Stimulated activated CD4-positive, alpha-beta T cell treated with anti-CD3 and anti-CD28 coated beads, Interleukin-1b, Interleukin-23, amount 100 ng/mL, for 48 hours (primary cell): ENCODE measurements at places on chromosomes 6 and 20.

GRCh38 chr6:129709196-129709768, 695 bp downstream of the ARHGAP18 start:
- no peak for DNase-seq

GRCh38 chr6:167350275-167350696, 25.4 kb downstream of the TTLL2 start:
- DNase-seq: no peak

GRCh38 chr20:37901240-37901639, 1.7 kb upstream of the VSTM2L start:
- no peak for DNase-seq

DNA sequence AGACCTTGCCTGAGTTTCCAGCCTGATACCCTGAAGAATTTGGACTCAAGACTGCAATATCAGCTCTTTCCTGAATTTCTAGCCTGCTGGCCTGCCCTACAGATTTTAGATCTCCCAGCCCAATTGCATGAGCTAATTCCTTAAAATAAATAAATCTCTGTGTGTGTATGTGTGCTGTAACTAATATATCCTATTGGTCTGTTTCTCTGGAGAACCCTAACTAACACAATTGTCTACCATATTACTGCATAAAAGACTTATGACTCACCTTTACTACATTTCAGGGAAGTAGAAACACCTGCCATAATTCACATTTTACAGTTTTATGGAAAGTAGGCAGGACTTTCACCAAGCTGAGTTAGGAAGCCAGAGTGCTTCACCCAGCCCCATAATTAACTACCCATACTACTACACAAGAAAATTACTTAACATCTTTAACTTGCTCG, 90.7 kb upstream of the BEND6 start:
- no peak for DNase-seq
